Stimulated activated CD8-positive, alpha-beta memory T cell treated with anti-CD3 and anti-CD28 coated beads, Interleukin-4, amount 100 ng/mL, for 48 hours (primary cell): ENCODE measurements at places on chromosomes 5 and 9.

GRCh38 chr5:132044207-132044606 is 16.2 kb upstream of the IL3 start:
- DNase-seq: no peak

DNA sequence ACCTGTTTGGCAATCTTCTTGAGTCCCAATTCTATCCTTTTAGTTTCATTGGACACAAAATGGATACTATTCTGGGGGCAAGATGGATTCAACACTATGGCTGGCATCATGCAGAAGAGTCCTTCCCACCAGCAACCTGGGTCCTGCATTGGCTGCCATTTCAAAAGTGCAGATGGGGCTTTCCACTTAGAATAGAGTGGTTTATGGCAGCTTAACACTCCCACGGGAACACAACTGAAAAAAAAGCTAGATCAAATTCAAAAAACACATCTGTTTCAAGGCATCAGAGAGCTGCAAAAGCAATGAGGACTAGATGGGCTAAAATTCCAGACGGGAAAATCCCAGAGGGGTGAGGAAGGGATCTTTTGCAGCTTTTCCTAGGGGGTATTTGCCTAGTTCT is 11.2 kb upstream of the HMHB1 start:
- no peak for DNase-seq

- DNase-seq: no peak
These were observed 16.5 kb downstream of the ADCY2 start for GRCh38 chr5:7412409-7412808.

GRCh38 chr5:56406838-56407237 is 173.7 kb upstream of the ANKRD55 start:
- DNase-seq: no peak

DNA sequence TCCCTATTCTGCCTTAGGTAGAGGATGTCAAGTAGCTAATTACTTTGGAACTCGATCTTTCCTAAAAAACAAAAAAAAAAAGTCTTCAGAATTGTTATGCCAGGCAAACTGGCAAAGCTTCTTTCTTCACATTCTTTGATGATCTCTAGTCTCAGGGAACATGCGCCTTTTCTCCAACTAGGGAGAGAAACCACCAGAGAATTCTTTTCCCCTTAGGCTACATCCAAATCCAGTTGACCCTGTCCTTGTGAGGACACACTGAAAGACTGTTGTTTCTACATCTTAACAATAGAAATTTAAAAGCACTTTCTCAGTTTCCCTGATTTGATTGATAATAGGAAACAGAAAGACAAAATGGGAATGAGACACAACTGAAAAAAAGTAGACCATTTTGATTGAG is 94.7 kb upstream of the ITGA2 start:
- DNase-seq: no peak

DNA sequence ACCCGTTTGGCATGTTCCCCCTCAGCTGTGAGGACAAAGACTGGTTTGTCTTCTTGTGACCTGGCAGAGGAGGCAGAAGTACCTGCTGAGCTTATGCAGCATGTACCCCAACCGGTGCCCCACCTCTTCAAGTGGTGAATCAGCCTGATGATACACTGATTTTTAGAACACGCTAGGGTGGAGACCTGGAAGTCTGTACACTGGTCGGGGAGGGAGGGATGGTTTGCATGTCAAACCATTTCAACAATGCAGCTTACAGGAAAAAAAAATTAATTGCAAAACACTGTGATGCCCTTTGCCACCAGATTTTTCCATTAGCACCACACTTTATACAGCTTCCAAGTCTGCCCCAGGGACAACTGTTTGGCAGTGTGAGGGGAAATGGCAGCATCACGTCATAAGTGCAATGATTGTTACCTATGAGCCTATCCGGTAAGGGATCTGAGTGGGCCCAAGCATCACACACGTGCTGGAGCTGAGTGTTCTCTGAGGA is 155.1 kb upstream of the DMRT1 start:
- no peak for DNase-seq

DNA sequence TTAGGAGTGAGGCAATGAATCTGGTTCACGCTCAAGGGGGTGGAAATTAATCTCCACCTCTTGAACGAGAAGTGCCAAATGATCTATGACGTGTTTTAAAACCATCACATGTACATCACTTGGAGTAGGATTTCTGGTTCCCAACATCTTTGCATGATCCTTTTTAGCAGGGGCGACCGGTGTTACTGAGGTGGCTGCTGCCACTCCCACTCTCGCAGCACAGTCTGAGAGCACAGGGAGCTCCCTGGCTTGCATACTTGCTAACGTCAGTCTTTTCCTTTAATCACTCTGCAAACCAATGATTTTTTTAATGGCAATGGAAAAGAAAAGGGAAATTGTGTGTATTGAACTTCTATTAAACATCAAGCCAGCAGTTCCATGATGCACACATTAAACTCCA is 624.4 kb downstream of the IRX1 start:
- DNase-seq: no peak

DNA sequence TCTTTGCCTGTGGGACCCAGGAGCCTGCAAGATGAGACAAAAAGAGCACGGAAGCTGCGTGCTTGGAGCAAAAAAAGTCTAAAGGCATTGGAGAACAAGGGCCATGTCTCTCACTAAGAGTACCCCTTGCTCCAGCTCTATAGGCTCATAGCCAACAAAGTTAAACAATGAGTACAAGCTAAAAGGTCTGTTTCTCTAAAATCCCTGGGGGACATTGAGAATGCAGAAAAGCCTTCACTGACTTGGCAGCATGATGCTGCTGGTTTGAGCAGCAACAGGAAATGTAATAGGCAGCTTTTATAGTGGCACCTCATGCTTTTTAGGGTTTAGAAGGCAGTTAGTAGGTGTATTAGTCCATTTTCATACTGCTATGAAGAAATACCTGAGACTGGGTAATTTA is 287.5 kb downstream of the SMARCA2 start:
- no peak for DNase-seq

- DNase-seq: peak; percentile 37
These were observed 6.9 kb upstream of the UBAP1 start for GRCh38 chr9:34171753-34172535.

DNA sequence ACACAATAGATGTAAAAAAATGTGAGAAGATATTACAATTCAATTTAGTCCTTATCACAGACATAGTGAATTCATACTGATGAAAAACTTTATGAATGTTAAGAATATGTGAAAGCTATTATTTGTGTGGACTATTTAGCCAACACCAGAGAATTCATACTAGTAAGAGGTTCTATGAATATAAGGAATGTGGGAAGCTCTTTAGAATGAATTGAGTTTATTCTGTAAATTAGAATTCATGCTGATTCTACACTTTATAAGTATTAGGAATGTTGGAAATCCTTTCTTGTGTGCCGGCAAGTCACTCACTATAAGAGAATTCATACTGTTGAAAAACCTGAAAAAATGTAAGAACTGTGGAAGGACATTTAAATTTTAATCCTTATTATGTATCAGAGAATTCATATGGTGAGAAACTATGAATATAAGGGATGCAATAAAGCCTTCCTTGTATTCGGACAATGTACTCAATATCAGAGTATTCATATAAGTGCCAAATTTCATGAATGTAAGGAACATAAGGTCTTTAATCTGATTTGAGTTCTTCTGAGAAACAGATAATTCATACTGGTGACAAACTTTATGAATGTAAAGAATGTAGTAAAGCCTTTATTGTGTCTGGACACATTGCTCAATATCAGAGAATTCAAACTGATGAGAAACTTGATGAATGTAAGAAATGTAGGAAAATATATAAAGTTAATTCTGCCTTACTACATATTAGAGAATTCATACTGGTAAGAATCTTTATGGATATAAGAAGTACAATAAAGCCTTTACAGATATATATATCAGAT is 21.6 kb upstream of the PCDHA1 start:
- no peak for DNase-seq

- DNase-seq: no peak
These were observed 99.7 kb upstream of the BOD1 start for GRCh38 chr5:173716058-173716682.

- no peak for DNase-seq
These were observed 29.0 kb upstream of the MVB12B start for GRCh38 chr9:126297661-126298060.

DNA sequence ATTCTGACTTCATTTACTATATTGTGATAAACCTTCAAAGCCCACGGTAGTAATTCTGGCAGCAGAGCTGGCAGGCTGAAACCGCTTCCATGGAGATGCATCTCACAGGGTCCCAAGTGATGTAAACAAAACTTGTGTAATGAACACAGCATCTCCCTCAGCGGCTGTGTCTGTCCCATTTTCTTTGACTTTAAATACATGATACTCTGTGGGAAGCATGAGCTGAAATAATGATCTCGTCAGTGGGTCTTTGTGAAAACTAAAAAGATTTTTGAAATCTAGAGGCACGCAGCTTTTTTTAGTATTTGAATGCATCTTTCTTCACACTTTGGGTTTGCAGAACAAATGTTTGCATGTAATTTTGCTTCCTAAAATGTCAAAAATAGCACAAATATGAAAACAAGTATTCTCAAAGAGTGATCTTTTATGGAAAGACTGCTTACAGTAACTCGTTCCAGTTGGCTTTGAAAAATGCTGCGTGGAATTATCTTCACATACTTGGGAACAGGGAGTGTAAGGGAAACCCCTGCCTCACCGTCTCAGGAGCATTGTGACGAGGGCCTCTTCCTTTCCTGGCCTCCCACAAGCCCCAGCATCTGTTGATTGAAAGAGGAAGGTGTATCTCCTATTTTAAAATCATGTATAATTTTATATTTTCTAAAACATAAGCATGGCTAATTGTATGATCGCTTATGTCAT is 18.1 kb upstream of the LPCAT1 start:
- DNase-seq: no peak

DNA sequence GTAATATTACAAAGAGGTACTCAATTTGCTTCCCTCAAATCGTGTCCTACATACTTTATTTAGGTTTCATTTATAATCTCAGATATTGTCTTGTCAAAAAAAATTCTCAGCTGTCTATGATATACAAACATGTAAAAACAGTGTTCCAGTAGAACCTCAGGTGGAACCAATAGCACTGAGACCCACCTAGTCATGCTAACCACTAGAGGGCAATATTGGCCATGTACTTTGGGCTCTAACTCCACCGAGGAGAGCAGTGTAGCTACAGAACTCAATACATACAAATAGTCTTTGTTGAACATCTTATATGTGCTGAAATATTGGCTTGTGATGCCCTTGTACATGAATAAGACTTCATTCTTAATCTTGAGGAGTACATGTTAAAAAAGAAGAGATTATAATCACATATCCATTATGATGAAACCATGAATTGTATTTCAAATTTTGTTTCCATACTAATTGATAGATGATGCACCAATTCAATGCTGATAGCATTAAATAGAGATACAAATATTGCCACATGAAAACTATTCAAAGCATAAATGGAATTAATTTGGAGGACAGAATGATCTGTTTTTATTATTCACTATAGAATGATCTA is 71.2 kb upstream of the CNTLN start:
- no peak for DNase-seq

GRCh38 chr9:135087489-135087792 is at the start of gene OLFM1:
Gene OLFM1 (plus strand): TSS chr9:135087668. CDS start chr9:135087990, 322 bp downstream.
- peak; percentile 56 for DNase-seq

GRCh38 chr5:66704790-66705425 is 108.7 kb downstream of the MAST4 start:
- no peak for DNase-seq

DNA sequence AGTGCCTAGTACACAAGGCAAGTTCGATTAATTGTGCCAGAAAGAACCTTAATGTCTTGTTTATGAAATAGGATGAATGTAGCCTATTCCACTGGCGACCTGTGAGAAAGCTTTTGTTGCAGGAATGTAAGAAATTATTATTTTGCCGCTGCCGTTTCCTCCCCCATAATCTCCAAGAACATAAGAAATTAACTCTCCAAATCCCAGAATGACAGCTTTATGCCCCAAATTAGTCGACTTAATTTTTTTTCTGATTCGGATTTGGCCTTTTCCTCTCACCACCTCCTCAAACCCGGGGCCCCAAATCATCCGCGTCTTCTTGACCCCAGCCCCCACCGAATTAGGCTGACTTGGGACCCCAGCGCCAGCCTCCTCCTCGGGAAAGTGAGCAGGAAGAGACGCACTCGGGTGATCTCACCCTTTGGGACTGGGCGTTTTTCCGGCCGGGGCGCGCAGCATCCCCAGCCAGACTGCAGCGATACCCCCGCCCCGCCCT is 682 bp upstream of the SPTAN1 start:
- DNase-seq: no peak

DNA sequence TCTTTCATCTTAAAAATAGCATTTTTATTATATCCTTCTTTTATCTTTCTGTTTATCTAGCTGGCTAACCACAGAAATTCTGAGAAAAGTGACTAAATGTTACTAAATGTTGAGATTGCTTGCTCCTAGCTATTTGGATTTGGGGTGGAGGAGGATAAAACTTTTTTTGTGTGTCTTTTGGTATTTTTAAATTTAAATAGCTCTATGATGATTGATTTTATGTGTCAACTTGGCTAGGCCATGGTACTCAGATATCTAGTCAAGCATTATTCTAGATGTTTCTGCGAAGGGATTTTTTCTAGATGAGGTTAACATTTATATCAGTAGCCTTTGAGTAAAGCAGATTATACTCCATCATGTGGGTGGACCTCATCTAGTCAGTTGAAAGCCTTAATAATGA is 75.0 kb downstream of the GCNT1 start:
- DNase-seq: no peak

- DNase-seq: no peak
These were observed 6.2 kb upstream of the DNAJC18 start for GRCh38 chr5:139445325-139446170.

- DNase-seq: no peak
These were observed 618 bp downstream of the TNPO1 start for GRCh38 chr5:72817076-72817481.

DNA sequence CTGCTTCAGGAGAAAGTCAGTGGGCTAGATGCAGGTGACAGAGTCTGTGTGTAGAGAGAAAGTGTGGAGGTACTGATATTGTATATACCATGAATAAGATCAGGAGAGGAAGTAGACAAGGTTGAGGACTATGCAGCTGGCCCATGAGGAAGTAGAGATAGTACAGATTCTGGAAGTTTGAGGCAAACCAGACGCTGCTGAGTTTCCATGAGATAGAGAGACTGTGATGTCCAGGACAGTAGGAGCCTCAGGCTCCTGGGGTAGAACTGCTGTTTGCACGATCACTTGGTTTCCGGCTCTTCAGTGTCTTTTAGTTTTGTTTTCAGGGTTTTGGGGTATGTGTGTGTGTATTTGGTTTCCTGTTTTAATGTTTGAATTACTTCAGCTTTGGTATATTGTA is 13.6 kb downstream of the OTULINL start:
- DNase-seq: peak; percentile 37

DNA sequence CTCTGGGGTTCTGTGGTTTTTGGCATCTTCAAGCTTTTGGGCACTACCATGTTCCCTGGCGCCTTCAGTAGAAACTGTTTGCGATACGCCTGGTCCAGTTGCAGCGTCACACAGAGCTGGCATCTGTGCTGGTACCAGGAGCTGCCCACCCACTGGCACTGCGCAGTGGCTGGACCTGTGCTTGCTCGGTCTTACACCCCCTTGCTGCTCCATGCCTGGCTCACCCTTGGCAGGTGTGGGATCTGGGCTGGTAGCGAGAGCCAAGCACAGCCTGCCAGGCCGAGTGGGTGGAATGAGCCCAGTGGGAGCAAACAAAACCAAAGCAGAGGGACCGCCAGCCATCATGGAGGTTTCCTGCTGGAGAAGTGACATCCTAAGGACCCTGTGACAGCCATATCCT is 170.2 kb upstream of the IRX2 start:
- no peak for DNase-seq
